ENCODE measurements at places on chromosomes 7 and 10.
A peak's percentile ranks its signal among the peaks of the same experiment; 100 is the strongest.

DNA sequence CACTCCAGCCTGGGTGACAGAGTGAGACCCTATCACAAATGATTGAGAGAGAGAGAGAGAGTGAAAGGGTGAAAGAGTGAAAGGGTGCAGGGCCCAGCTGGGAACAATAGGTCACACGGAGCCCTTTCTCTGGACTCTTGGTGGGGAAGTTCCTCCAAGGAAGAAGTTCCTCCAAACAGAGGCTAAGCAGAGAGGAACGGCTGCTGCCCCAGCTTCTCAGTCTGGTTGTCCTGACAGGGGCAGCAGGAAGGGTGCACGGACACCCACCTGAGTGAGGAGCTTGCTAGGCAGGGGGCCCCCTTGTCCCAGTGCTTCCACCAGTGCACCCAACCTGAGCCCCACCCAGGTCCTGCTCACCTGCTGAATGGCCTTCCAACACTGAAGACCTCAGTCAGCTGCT is 38.8 kb upstream of the MYL10 start:
- DNase-seq, result no peak

GRCh38 chr10:89521368-89521767 is 14.0 kb downstream of the SLC16A12 start:
- no peak for DNase-seq

GRCh38 chr7:131233193-131233592 is 94.5 kb upstream of the MKLN1 start:
- no peak for DNase-seq

GRCh38 chr7:157971501-157971900 is 616.1 kb downstream of the PTPRN2 start:
- no peak for DNase-seq

DNA sequence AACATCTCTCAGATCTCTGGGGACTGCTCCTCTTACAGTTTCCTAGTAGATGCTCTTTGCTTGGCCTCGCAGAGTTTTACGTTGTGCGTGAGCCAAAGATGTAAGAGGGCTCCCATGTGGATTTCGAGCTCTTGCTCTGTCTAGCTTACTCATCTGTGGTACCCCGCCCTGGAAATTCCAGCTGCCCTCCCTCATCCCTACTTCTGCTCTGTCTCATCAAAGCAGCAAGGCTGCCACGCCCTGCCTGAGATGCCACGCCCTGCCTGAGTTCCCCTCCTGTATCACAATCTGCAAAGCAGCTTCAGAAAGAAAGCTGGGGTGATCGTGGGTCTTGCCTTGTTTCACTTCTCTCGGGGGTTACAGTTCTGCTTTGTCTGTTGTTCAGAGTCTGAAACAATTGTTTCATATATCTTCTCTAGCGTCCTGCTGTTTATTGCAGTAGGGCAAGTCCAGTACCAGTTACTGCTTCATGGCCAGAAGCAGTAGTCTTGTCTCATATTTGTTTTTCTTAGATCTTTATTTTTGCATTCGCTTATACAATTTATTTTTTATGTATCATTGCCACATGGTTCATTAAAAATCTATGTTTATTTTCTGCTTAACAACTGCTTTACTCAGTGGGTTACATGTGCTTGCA is 36.1 kb upstream of the CCNY start:
- DNase-seq, result no peak

GRCh38 chr10:59557052-59557451 is 152.6 kb downstream of the SLC16A9 start:
- DNase-seq, result peak; percentile 14

DNA sequence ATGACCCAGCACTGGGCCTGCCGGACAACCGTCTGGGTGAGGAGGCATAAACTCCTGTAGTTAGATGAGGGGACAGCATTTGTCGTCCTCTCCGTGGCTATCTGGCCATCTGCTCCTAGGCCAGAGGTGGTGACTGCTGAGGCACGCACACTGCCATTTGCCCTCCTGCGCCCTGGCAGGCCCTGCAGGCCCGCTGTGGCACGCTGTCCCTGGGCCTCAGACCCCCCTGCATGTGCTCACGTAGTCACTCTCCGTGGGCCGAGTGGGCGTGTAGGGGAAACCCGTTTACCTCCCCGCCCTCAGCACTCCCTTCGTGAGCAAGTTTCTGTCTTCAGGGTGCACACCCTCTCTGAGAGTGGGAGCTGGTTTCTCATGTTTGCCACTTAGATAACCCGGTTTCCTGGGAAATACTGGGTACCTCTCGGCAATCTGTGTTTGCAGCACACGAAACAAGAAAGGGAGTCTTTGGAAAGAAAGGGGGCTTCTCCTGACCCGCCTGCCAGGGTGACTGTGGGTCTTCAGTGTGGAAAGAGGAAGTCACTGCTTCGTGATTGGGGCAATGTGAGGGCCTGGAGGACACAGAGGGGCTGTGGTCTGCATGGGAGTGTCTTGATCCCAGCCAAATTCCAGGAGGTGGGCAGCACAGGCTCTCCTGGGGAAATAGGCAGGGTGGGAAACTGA is 10.8 kb downstream of the ADAMTS14 start:
- no peak for DNase-seq

GRCh38 chr10:99976886-99977665 is 32.7 kb downstream of the DNMBP start:
- no peak for DNase-seq

- DNase-seq, result no peak
Measured at GRCh38 chr7:126698446-126698845, 554.3 kb downstream of the GRM8 start.

DNA sequence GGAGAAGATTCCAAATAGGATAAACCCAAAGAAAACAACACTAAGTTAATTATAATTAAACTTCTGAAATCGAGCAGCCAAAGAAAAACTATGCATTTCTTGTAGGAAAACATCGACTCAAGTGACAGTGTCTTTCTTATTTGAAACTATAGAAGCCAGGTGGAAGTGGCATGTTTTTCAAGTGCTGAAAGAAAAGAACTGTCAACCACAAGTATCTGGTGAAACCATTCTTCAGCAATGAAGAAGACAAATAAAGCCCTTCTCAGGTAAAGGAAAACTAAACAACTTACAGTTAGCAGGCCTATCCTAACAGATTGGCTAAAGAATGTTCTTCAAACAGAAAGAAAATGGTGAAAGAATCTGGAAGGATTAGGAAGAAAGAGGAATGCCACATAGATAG is 71.4 kb upstream of the MSRB2 start:
- no peak for DNase-seq

GRCh38 chr7:102396710-102397019 is 502 bp downstream of the PRKRIP1 start:
- DNase-seq, result no peak

All from NCI-H1694 (cell line).